ENCODE measurements at places on chromosomes 5 and 9.

- no peak for DNase-seq
Observed at GRCh38 chr9:70106571-70106970, 62.9 kb downstream of the MAMDC2 start.

GRCh38 chr5:120258123-120258522, 206.0 kb upstream of the PRR16 start:
- DNase-seq = no peak

GRCh38 chr5:54311176-54311677, 854 bp upstream of the ARL15 start:
- DNase-seq = no peak

DNA sequence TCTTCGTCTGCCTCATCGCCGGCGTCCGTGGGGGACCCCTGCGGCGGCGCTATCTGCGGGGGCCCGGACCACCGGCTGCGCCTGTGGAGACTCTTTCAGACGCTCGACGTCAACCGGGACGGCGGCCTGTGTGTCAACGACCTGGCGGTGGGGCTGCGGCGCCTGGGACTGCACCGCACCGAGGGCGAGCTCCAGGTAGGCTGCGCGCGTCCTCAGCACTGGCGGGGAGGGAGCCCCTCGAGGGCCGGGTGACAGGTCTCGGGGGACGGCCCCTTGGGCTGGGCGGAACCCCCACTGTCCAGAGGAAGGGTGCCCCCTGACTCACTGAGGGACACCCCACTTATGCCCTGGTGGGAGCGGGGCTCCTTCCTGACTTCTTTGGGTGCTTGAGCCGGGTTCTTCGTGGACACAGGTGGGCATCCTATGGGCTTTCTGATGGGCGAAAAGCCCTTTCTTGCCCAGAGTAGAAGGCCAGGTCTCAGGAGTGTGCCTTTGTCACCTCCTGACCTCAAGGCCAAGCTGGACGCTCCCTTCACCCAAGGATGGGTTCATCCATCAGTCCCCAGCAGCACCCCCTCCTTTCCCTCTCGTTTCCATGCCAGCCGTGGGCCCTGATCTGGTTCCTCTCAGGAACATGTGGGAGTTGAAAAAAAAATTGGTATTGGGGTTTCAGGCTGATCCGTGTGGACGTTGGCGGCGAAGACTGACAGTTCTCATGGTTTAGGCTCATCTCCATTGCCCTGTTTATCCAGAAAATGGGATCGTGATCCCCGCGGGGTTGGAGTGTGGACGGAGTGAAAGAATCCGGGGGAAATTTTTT, 564 bp downstream of the SLC25A25 start:
- DNase-seq = no peak

- DNase-seq = no peak
Observed at GRCh38 chr5:164671640-164672039, 1166.2 kb downstream of the MAT2B start.

DNA sequence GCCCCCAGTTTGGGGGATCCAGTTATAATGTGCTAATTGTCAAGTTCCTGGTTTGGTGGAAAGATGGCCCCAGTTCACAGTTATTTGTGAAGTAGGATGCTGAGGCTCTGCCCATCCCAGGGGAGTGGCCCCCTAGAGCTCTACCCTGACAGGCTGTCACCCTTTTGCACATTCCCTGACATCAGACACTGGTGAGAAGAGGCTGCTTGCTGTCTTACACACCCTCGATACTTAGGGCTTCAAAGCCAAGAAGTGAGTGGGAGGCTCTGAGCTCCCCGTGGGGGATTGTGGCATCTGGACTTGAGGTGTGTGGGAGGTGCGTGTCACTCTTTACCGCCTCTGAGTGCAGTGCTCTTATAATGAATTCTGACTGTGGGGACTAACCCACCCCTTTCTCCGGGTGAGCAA, 168.5 kb downstream of the DOCK2 start:
- no peak for DNase-seq

- DNase-seq = no peak
Observed at GRCh38 chr5:56620903-56621677, 194.3 kb upstream of the MAP3K1 start.

- DNase-seq = no peak
Observed at GRCh38 chr5:78912085-78912771, 72.9 kb downstream of the ARSB start.

DNA sequence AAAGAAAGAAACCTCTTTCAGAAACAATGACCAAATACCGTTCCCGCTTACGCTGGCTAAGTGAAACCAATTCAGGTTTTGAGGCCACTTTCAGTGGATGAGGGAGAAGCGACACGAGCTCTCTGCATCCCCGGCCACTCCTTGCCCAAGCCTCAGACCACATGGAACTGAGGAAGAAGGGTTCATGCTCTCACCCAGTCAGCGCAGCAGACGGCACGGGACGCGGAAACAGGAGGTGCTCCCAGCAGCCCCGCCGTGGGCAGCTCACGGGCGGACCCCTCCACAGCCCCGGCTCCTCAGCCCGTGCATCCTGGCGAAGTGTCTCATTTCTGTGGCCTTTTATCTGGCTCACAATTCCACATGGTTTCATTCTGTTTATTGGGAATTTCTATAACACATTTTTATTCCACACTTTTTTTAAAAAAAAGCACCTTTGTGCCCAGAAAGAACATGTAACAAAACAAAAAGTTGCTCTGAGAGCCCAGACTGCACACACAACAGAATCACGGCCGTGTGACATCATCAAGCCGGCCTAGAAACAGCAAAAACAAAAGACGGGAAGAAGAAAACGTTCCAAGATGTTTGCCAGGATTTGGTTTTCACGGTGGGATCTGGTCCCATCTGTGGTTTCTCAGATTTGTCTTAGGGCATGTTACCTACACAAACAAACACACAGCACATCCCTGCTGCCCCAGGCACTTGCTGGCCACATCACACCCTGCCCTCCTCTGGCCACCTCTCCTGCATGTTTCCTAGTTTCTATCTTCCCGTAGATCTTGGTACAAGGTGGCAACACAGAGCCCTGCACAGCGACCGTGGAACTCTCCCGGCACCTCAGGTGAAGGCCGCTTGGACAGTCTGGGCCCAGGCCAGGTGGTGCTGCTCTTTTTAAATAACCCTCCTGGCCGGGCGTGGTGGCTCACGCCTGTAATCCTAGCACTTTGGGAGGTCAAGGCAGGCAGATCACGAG, 16.2 kb downstream of the QSOX2 start:
- peak; percentile 47 for DNase-seq

- peak; percentile 13 for DNase-seq
Observed at GRCh38 chr5:180618829-180619562, 27.7 kb upstream of the SCGB3A1 start.

DNA sequence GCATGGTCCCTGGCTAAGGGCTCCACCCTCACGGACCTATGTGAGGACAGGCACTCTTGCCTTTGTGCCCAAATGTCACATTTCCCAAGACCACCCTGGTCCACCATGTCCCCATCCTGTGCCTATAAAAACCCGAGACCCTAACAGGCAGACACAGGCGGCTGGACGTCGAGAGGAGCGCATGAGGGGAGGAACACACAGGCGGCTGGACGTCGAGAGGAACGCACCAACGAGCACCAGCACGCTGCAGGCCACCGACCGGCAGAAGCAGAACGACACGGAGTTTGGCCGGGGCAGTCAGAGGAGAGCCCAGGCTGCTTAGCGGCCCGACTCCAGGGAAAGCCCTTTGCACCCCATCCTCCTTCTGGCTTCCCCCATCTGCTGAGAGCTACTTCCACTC, 119.9 kb downstream of the ADAMTS2 start:
- DNase-seq = no peak

DNA sequence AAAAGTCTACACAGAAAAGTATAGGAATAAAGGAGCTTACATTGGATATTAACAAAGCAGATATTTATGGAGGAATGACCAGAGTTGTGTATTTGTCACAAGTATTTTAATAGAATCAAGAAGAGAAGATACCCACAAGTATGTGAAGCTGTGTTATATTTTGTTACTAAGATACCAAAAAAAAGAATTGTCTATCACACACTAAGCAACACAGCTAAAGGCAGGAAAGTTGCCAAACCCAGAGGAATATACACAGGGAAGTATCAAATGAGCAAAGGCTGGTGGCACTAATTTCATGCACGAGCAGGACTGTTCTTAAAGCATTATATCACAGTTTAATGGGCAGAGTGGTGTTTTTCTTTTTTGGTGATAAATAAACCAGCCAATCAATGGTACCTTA, 30.9 kb upstream of the RAI14 start:
- no peak for DNase-seq

DNA sequence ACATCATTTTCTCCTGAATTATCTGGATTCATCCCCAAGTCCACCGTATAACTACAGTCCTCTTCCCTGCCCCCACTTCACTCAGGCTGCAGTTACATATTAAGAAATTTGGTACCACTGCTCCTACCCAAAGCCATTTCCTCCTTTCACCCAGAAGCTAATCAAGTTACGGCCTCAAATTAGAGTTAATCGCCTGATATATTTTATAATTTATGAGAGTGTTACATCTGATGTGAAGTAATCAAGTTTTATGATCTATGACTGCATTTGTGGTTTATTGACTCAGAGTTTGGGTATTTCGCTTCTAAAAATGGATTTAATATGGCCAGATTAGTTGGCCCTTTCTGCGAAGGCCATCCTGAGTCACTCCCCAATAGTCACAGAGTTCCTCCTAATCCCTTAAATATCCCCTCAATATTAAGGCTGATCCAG, 223.6 kb upstream of the KIF2A start:
- no peak for DNase-seq

GRCh38 chr5:79512049-79512448, 1.9 kb downstream of the HOMER1 start:
- DNase-seq = no peak

GRCh38 chr9:5832071-5832537, 813 bp downstream of the ERMP1 start:
- DNase-seq = no peak

DNA sequence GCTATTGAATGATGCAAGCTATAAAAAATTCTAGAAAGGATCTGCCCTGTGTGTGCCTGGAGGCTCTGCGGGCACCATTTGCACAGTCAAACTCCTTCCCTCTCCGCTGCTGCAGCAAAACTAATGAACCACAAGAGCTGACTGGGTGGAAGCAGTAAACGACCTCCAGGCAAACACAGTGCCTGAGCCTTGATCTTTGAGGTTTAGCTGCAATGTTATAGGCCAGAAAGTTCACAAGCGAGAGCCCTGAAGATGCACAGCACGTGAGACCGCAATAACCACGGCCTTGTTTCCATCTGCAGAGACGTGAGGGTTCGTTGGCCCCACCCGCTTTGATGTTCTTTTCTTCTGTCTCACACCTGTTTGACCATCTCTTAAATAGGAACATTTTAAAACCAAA, 69.2 kb upstream of the S1PR3 start:
- no peak for DNase-seq

DNA sequence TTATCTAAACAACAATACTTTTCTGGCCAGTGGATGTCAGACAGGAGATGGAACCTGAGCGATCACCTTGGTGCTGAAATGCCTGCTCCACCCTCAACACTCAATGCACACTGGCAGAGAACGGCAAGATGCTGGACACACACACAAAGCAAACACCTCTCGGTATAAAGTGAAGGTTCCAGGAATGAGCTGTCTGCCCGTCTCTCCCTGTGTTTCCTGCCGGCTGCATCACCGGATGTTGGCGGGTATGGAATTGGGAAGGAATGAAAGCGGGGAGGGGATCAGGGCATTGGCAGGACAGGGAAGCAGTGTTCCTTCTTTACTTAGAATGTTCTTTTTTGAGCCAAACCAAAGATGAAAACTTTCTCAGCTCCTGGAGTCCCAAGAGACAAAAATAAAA, 59.2 kb downstream of the MED10 start:
- DNase-seq = no peak

DNA sequence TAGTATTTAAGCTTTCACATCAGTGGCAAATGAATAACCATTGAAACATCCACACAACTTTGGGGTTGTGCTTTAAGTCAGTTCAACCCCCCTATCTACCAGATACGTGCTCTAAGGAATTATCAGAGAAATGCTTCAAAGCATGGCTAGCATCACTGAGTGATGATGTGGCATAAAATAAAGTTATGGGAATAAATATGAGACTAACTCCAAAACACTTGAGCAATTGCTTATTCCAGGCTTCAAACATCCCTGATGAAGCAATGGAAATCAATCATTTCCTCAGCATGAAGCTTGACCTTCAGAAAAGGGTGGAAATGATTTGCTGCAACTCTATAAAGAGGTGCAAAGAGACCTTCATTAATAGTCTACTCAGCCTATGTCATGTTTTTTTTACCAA, 292.0 kb upstream of the SMC2 start:
- DNase-seq = no peak

GRCh38 chr9:24899463-24899862, 353.8 kb upstream of the IZUMO3 start:
- no peak for DNase-seq

GRCh38 chr5:13625616-13626198, 318.8 kb downstream of the DNAH5 start:
- no peak for DNase-seq

DNA sequence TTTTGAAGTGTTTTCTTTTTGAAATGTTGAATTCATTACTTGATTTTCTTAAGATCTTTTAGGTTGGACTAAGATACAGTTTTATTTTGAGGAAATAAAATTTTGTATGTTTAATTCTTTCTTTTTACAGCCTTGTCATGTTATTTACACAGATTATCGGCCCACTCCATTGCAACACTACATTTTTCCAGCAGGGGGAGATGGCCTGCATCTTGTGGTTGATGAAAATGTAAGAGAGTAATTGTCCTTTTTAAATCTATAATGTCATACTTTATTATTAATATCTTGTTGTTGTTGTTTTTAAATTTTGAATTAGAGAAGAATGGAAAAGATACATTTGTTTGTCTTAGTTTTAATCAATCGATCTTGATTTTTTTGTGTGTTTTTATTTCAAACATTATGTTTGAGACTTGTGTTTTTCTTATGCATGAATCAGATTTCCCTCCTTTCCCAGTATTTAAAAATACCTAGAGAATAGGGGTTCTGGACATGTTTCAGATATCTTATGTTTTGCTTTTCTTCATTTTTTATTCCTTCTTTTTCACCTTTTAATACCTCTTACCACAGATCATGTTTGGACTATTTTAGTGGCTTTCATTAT, 36.7 kb downstream of the MTREX start:
- peak; percentile 59 for DNase-seq

DNA sequence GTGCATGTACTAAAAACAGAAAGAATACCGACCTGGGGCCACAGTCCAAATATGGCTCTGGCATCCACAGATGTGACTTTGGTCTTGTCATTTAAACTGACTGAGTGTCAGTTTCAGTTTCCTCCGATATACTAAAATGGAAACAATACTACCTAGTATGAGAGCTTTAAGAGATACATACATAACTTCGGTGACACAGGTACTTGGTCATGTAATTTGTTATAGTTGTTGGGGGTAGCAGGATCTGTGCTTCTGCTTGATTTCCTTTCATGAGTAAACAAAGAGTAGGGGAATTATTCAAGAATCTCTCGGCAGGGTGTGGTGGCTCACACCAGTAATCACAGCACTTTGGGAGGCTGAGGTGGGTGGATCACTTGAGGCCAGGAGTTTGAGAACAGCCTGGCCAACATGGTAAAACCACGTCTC, 32.1 kb downstream of the MTMR12 start:
- DNase-seq = no peak

GRCh38 chr9:130682421-130683121, 11.0 kb upstream of the EXOSC2 start:
- DNase-seq = peak; percentile 73
